ENCODE measurements at places on chromosomes 11 and 22. TPM values are rescaled to one million over a fixed set of nuclear protein-coding genes. Genes with fewer than 3 reads are reported as not detected.

- no peak for DNase-seq
Observed at GRCh38 chr22:35131525-35132000, 65.6 kb downstream of the ISX start.

DNA sequence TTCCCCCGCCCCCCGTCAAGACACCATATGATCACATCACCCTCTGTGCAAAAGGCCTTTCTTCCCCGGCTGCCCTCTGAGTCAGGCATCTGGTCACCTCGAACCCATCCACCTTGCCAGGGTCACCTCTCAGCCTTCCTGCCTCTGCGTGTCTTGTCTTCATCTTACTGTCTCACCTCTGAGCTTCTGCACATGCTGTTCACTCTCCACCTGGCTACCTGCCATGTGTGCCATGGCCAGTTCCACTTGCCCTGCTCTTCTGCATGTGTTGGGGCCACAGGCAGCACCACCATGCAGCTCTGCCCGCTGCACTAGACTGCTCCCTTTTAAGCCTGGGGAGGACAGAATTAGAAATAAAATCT is 9.8 kb downstream of the ZNF74 start:
- no peak for DNase-seq

The ZFTA gene
- 27.1 TPM for total RNA-seq

- DNase-seq: no peak
Observed at GRCh38 chr22:22755778-22756100, 111.3 kb downstream of the GGTLC2 start.

DNA sequence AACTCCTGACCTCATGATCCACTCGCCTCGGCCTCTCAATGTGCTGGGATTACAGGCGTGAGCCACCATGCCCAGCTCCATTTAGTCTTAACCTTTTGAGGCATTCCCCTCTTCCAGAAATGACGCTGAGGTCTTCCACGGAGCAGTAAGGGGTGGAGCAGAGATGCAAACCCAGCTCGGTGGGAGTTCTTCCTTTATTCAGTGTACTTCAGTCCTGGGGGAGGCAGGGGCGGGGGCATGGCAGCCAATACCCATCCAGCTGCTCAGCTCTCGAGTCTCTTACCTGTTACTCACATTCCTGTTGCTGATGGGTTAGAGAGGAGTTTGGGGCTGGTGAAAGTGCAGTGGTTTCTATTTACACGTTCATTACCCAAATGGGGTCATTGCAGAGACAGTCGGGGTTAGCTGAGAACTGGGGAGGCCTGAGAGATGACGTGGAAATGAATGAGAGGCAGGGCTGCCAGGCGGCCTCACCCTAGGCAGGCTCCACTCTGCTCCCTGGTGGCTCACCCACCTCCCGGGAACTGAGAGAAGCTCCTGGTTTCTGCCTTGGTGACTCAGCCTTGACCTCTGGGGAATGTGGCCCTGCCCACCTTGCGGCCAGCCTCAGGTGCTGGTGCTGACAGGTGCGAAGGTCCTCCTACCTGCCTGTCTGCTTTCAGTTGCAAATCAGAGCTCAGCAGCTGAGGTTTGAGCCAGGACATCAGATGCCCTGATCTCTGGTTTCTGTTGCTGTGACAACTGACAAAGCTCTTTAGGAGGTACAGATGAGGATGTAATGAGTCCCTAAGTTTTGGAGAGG is 13.4 kb upstream of the ST14 start:
- DNase-seq: peak; percentile 92

GRCh38 chr11:77201370-77201769 is 73.3 kb downstream of the MYO7A start:
- no peak for DNase-seq

GRCh38 chr11:133951327-133952198 is 5.2 kb downstream of the IGSF9B start:
- DNase-seq: no peak

The OVOL1 gene
- 48.6 TPM for total RNA-seq

GRCh38 chr11:61041755-61042518 is 60.4 kb upstream of the CD5 start:
- DNase-seq: peak; percentile 68

Measured in mucosa of descending colon (tissue), 3 donors.